ENCODE measurements at places on chromosomes 12 and 14.

DNA sequence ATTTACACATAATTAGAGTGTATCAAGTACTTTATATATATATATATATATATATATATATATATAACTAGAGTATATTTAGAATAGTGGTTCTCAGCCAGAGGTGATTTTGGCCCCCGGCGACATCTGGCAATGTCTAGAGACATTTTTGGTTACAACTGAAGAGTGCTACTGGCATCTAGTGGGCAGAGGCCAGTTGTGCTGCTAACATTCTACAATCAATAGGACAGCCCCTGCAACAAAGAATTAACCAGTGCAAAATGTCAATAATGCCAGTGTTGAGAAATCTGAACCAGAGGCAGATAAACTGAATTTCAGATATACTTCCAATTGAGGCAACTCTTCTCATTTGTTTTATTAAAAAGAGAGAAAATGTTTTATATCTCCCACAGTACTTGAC lies 8.9 kb downstream of the GTF2A1 start:
- DNase-seq, result no peak

GRCh38 chr12:94671917-94672316 lies 21.6 kb upstream of the TMCC3 start:
- no peak for DNase-seq

- no peak for DNase-seq
Measured at GRCh38 chr12:94663702-94664101, 13.3 kb upstream of the TMCC3 start.

GRCh38 chr14:54219261-54220070 lies 177.3 kb upstream of the CDKN3 start:
- DNase-seq, result no peak

DNA sequence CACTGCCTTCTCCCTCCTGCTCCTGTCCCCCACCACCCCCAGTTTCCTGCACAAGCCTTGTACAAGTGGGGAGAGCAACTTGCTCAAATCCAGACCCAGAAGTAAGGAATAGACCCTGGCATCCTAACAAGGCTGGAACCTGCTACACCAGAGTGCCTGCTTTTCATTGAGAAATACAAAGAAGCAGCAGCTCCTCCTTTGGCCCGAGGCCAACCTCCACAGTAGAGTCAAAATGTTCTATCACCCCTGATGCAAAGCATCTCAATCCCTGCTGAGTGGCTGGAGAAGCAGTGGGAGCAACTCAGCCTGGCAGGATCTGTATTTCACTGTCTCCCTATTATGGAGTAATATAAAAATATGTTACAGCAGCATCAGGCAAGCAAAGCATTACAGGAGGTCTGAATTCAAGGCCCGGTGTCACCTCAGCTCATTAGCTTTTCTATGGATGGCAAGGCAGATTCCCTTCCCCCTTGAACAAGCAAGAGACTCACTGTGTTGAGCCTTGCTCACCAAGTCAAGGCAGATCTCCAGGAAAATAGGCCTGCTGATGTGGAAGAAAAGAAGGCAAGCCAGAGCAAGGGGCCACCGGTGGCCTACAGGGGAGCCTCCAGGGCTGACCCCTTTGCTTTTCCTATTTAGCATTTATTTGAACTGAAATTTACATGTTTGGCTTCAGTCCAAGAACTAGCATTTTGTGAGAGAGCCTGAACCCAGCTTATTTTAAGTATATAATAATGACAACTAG lies 186.3 kb upstream of the EGLN3 start:
- DNase-seq, result no peak

GRCh38 chr12:64723630-64724029 lies 35.6 kb downstream of the GNS start:
- DNase-seq, result no peak

GRCh38 chr12:124904306-124905098 lies 9.9 kb downstream of the UBC start:
- no peak for DNase-seq

GRCh38 chr12:49873361-49873934 lies 30.3 kb downstream of the FAIM2 start:
- DNase-seq, result no peak

- DNase-seq, result no peak
Measured at GRCh38 chr12:52066346-52067080, 3.3 kb upstream of the ATG101 start.

GRCh38 chr14:88305528-88306322 lies 17.3 kb downstream of the KCNK10 start:
- no peak for DNase-seq

DNA sequence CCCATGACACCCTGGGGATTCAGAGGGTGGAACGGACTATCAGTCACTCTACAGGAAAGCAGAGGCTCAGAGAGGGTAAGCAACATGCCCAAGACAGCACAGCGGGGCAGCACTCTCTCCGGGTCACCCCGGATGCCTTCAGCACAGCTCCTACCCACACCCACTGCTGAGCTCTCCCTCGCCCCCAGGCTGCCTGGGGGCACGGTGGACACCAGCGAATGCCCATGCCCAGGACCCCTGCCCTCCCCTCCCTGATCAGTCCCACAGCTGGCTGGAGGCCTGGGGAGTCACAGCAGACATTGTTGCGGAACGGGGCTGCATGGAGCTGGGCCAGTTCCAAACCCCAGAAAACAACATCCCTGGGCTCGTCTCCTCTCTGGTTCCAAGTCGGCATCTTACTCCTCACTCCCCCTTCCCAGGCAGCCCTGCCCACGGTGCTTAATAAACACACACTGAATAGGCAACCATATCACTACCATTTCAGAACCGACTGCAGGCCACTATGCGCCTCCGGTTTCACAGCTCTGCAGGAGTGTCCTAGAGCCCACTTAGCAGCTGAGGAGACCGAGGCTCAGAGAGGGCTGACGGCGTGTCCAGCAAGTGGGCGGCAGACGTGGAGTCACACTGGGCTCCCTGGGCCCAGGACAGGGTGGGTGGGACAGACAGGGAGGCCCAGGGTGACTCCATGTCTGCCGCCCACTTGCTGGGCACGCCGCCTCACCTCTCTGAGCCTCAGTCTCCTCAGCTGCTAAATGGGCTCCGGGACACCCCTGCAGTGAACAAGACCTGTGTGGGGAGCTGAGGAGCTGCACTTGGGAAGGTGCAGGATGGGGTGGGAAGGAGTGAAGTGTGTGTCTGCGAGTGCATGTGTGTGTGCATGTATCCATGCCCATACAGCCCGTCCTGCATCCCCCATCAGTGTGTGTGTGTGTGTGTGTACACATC lies 27.0 kb downstream of the CCDC85C start:
- DNase-seq, result no peak

DNA sequence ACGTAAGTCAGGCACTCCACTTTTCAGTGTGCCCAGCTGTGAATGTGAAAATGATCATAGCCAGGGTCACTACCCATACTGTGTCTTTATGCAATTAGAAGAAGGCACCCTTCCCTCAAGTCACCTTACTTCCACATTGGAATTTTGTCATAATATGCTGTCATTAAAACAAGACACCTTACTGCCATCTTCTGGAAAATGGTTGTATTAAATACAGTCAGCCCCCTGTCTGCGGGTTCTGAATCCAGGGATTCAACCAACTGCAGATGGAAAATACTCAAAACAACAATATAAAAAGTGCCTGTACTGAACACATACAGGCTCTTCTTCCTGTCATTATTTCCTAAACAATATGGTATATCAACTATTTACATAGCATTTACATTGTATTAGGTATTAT lies 70.2 kb upstream of the TBX5 start:
- no peak for DNase-seq

DNA sequence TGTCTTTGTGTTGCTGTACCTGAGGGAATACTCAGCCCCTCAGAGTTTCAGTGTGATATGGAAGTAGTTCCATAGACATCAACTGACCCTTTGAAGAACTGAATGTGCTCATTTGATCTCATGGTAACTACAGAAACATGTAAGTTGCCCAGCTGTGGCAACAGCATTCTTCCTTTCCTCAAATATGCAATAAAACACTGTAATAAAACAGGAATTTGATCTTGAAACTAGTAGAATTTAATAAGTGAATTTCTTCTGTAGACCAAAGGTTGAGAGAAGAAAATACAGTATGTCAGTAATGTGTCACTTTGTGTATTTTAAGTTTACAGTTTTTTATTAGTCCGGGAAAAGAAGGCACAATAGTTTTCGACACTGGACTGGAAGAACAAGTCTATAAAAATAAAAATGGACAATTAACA lies 31.9 kb downstream of the KCTD10 start:
- no peak for DNase-seq

GRCh38 chr12:107126796-107127481 lies 33.6 kb upstream of the CRY1 start:
- DNase-seq, result no peak

GRCh38 chr14:32597771-32598170 lies 268.7 kb downstream of the AKAP6 start:
- no peak for DNase-seq

- no peak for DNase-seq
Measured at GRCh38 chr12:14972816-14973215, at the start of gene PDE6H. Gene PDE6H, plus strand, starts transcription at chr12:14973042. Its CDS starts 4,971 bp downstream, at chr12:14978013.

GRCh38 chr12:31961137-31961536 lies 1.9 kb downstream of the RESF1 start:
- no peak for DNase-seq

- no peak for DNase-seq
Measured at GRCh38 chr14:101903111-101903561, 61.2 kb upstream of the DYNC1H1 start.

DNA sequence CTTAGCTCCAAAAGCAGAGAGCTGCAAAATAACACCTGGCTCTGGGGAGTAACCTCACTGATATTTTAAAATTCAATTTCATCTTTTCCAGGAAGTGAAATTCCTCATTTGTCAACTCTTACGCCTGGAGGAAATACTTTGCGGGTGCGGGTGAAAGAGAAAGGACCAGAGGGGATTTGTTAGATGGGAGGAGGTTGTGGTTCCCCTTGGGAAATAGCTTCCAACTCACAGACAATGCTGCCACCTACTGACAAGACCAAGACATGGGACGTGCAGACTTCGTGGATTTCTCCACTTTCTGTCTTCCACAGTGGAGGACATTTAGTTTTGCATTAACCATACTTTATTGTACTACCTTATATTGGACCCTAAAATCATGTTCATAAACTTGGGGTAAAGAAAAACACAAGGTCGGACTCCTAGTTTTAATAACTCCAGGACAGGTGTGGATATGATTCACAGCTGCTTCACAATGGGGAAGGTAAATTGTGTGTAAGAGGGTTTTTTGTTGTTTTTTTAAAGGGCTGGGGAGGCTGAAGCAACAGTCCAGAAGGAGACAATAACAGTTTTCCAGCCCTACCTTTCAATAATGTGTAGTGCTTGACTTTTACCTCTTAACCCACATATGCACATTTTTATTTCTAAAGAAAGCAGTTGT lies 10.8 kb downstream of the FBXL14 start:
- DNase-seq, result no peak

GRCh38 chr12:113248842-113249435 lies 27.7 kb downstream of the TPCN1 start:
- no peak for DNase-seq

DNA sequence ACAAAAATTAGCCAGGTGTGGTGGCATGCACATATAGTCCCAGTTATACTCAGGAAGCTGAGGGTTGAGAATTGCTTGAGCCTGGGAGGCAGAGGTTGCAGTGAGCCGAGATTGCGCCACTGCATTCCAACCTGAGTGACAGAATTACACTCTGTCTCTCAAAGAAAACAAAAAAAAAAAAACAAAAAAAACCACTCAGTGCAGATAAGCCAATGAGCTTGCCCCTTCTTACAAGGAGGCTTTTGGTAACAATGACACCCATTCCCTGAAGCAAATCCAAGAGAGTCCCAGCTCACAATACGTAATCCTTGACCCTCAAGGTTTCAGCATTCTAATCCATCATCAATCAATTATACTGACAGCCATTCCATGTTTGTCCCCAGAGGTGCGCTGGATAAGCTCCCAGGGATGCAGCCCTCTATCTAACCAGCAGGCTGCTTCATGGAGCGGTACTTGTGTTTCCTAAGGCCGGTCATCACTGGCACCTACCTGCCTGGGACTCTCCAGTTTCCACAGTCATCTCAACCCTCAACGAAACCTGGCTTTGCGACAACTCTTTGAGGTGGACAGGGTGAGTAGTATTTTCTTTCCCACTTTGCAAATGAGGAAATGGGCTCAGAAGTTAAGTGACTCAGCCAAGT lies 12.4 kb downstream of the GCN1 start:
- DNase-seq, result no peak

DNA sequence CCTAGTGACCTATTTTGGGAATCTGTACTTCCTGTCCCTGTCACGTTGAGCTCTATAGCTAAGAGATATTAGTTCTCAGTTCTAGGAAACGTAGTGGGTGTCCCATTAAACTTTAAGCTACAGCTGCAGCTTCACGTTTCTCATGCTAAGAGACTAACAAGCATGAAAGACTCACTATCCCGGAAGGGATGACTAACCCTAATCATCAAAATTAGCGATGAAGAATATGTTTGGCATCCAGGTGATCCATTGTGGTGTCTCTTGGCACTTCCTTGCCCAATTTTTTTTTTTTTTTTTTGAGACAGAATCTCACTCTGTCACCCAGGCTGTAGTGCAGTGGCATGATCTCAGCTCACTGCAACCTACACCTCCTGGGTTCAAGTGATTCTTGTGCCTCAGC lies 11.0 kb upstream of the LALBA start:
- DNase-seq, result no peak

DNA sequence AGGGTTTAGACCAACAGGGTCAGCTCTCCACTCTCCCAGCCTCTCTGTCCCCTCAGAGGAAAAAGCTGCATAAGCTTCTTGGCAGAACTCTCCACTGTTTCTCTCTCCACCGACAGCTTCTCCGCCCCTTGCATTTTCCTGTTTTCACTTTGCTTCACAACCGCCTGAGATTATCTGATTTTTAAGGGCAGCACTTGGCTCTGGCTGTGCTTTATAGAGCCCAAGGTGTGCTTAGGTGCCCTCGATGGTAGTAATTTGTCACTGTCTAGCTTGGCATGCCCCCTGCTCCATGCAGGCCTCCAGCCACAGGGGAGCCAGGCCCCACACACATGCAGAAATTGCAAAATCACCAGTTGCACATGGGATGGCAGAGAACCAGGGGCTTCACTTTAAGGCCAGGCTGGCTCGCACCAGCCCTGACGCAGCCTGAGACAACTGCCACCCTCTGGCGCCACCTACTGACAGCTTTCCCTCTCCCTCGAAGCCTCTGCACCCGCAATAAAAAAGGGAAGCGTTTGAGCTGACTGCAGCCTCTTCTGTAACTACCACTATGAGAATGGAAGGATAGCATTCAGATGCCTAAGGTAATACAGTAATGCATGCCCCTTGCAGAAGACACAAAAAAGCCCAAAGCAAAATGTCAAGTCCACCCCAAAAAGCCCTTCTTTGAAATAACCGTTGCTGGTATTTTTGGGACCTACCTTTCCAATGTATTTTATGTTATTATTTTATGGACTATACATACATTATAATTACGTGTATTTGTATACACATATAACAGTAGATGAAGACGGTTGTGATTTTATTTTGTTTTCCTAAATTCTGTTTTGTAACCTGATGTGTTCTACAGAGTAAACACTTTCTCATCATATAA lies 32.0 kb upstream of the RIMBP2 start:
- peak; percentile 33 for DNase-seq

- no peak for DNase-seq
Measured at GRCh38 chr14:74954232-74954946, 1.0 kb downstream of the PGF start.

Data from stimulated activated CD8-positive, alpha-beta memory T cell treated with anti-CD3 and anti-CD28 coated beads, Interleukin-4, amount 100 ng/mL, for 1 hour (primary cell).